ENCODE measurements at places on chromosomes 2 and 18.

DNA sequence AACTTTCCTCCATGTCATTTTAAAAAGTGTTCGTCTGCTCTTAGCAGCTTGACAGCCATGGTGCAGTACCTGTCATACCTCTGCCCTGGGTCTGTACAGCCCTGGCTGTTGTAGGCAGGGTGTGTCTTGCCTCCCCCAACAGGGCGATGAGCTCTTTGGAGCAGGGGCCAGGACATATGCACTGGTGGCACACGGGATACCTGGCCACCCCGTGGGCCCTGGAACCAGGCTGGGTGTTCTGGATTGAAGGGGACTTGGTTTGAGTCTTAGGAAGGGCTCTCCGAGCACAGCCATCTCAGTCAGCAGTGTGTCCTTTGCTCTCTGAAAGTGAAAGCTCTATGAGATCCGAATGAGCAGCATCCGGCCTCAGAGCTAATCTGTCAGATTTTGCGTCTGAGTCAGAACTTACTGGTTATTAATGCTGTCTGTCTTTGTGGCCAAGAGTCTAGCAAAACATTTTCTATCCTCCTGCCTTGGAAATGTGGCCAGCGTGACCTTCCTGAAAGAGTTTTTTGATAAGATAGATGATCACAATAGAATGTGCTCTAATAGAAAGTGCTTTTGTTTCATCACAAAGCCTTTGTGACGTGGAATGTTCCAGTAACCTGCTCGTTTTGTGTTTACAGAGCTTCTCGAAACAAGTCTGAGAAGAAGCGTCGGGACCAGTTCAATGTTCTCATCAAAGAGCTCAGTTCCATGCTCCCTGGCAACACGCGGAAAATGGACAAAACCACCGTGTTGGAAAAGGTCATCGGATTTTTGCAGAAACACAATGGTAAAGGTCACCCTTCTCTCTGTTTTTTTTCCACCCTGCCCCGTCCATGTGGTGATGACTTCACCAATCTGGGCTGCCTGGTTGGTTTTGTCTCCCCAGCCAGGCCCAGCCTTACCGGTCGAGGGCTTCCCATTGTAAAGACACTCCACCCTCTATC lies 77.3 kb upstream of the RPL31 start:
- DNase-seq: peak; percentile 44

DNA sequence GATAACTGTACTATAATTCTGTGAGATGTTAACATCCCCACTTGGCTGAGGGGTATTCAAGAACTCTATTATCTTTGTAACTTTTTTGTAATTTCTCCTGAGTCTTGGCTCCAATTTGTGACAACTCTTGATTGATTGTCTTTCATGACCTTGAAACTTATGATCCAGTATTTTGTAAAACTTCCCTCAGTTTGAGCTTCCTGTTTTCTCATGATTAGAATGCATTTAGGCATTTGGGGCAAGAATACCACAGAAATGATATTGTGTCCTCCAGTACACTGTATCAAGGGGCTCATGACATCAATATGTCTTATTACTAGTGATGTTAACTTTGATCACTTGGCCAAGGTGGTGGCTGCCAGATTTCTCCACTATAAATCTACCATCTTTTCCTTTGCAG lies 37.4 kb downstream of the PNO1 start:
- no peak for DNase-seq

- no peak for DNase-seq
These were observed 27.8 kb downstream of the MTX2 start for GRCh38 chr2:176297067-176297466.

DNA sequence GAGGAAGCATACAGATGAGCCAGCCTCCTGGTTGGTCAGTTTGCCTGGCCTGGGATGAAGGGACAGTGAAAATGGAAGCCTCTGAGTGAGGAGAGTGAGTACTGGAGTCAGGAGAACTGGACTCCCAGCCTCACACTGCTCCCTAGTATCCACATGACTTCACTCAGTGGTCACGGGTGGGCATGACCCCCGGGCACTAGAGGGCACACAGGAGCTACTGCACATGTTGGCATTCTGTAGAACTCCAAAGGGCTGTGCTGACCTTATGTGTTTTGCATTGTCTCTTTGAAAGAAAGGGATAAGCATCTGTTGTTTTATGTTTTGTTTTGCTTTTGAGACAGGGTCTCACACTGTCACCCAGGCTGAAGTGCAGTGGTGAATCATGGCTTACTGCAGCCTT lies 23.7 kb downstream of the NCAPH start:
- peak; percentile 41 for DNase-seq

- DNase-seq: no peak
These were observed 29.9 kb upstream of the MMADHC start for GRCh38 chr2:149617476-149617875.

- DNase-seq: peak; percentile 26
These were observed 24.5 kb downstream of the CRACDL start for GRCh38 chr2:98911376-98912154.

DNA sequence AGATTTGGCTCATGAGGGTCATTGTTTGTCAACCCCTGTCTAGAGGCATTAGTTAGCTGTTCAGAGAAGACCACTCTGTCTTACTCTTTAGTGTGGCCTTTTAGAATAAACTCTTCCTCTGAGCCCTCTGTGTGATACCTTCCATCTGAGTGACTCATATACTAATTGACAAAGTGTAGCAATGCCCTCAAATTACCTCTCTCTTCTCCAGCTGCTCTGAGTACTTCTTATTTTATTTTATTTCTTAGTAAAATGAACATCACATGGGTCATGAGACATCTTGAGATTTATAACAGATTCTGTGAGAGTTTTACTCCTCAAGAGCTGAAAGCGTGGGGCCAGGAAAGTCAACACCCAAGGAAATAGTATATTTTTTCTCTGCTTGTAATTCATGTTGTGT lies 67.4 kb downstream of the KCTD18 start:
- DNase-seq: no peak

DNA sequence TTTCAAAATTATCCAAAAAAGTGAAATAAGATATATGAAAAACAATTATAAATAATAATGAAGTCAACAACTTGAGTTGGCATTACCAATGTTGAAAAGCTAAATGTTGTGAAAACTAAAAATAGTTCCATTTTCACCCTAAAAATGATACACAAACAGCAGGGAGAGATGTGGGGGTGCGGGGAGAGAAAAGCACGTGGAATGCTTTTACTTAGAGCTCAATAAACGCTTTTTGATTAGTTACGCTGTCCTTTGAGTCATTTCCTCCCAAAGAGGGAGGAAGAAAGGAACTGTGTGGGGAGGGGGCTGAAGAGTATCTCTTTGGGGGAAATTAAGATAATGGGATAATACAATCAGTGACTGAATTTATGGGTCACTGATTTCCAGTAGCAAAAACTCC lies 29.2 kb downstream of the ZNF521 start:
- no peak for DNase-seq

DNA sequence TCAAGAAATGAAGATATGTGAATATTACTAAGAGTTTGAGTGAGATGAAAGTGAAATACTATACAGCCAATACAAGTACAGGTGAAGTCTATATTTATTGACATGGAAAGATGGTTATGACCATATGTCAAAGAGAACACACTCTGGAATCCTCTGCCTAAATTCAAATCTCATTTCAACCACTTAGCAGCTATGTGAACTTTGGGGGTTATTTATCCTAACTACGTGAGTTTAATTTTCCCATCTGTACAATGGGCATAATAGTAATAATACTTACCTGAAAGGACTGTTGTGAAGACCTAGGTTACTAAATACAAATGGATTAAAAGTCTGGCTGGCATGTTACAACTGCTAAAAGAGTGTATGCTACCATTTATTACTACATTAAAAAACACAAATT lies 79.6 kb downstream of the ROCK2 start:
- DNase-seq: no peak

GRCh38 chr2:69762513-69763494 lies 20.9 kb downstream of the ANXA4 start:
- DNase-seq: no peak

DNA sequence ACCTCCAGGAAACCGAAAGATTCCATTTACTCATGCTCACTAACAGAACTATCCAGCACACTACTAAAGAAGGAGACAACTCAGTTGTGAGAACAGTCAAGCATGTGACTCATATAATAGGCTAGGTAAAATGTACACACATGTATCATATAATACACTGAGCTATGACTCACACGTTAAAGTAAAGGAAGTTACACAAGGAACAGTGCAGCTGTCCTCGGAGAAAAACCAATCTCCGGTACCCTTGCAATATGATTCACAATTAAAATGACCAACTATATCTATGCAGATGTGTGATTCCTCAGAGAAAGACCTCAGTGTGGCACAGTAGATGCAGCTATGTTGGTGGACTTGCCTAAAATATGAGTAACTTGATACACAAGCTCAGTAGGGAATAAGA lies 76.5 kb downstream of the STRN start:
- DNase-seq: no peak

DNA sequence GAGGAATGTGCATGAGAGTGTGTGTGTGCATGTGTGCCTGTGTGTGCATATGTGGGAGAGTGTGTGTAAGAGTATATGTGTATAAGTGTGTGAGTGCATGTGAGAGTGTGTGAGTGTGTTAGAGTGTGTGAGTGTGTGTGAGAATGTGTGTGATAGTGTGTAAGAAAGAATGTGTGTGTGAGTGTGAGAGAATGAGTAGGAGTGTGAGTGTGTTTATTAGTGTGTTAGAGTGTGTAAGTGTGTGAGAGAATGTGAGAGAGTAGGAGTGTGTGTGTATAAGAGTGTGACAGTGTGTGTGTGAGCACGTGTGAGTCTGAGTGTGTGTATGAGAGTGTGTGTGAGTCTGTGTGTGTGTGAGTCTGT lies 21.2 kb downstream of the GYPC start:
- DNase-seq: no peak

- no peak for DNase-seq
These were observed 95.4 kb downstream of the C1QL2 start for GRCh38 chr2:119063177-119063576.

- DNase-seq: no peak
These were observed 149.6 kb downstream of the MTCL1 start for GRCh38 chr18:8854962-8855361.

- DNase-seq: peak; percentile 20
These were observed 210.3 kb upstream of the RBMS1 start for GRCh38 chr2:160703648-160704585.

GRCh38 chr2:84904717-84905174 lies 710 bp upstream of the TMSB10 start:
- no peak for DNase-seq

DNA sequence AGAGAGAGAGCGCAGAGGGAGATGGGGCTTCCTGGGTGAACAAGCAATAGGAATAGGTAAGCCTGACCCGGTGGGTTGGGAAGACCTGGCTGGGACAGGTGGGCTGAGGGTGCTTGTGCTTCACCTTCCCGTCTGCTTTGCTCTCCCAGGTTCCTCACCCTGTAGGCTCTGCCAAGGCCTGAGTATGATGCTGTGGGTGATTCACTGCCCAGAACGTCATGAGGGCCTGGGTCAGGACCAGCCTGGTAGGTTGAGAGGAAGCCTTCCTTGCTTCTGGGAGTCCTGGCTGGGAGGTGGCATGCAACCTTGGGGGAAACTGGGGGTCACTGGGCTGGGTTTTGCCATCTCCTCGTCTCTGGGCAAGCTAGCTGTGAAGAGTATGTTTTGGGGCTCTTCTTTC lies 220.2 kb upstream of the APCDD1 start:
- DNase-seq: no peak

DNA sequence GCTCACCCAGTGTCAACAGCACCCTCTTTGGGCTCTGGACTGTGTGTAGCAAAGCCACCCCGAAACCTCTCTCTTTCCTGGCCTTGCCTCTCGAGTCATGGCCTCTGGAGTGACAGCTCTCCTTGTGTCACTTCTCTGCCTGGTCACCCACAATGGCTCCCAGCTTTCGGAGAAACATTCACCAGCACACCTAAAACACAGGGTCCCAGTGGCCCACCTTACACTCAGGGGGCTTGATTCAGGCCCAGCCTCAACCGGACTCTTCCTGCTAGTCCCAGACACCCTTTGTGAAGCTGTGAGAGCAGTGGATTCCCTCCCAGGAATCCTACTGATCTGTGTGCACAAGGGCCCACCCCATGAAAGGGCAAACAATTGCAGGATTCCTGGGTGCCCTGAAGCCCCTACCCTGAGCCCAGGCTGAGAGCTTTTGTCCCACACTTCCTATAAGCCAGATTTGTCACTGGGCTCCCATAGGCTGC lies 137.2 kb upstream of the HAAO start:
- DNase-seq: no peak

GRCh38 chr2:46798041-46798440 lies 117.6 kb downstream of the MCFD2 start:
- DNase-seq: no peak

DNA sequence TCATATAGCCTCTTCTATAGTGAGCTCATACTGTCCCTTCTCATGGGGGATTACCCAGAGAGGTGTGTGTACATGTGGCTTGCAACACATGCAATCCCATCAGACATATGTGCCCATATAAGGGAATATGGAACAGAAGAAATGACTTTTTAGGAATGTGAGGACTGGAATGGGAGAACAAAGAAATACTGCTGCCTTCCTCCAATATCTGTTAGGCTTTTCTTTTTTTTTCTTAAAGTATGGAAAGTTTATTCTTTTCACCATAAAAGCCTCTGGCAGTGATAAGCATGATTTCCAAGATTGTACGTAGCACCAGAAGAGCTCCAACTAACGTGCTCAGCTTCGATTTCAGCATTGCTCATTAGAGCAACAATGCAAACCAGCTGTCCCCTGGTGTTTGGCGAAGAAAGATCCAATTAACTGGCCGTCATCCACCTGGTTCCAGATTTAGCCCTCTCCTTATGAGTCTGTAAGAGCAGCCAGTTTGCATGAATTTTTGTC lies 113.6 kb downstream of the ADCYAP1 start:
- DNase-seq: no peak

DNA sequence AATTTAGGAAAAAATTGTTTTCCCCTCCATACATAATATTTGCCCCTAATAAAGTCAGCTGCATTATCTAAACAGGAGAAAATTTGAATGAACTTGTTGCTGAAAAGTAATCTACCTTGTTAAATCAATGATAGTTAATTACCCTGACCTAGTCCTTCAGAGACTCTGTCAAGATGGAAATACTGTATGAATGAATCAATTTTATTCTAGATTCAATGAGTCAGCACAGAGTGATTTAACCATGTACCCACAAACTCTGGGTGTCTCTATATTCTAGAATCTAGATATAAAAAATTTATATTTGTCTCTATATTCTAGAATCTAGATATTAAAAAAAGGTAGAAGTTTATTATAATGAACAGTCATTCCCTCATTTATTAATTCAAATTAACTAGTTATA lies 36.2 kb downstream of the NDUFAF7 start:
- DNase-seq: no peak

Measured in CD4-positive, alpha-beta memory T cell (primary cell).